ENCODE measurements at places on chromosomes 12 and 14. TPM values are rescaled to one million over a fixed set of nuclear protein-coding genes. Genes with fewer than 3 reads are reported as not detected.

- no peaks in the 10 kb centered on the region for H3K36me3 ChIP-seq
- no peaks in the 10 kb centered on the region for H3K4me1 ChIP-seq
- H3K4me3 ChIP-seq: no peak overlapping the region
- DNase-seq: no peak
- H3K27me3 ChIP-seq: no peaks in the 10 kb centered on the region
These were observed 58.0 kb upstream of the KRAS start for GRCh38 chr12:25308756-25309155.

The MYL6 gene
- 567 TPM for total RNA-seq

DNA sequence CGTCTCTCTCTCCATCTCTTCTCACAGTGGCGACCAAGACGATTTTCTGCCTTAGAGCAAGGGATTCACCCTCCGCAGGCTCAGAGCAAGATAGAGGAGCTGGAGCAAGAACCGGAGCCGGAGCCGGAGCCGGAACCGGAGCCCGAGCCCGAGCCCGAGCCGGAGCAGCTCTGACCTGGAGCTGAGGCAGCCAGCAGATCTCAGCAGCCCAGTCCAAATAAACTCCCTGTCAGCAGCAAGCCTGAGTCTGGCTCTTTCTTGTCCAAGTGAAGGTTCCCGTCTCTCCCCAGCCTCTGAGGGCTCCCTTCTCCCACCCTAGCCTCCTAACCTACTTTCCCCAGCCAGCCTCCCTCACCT is 5.9 kb downstream of the LAG3 start:
- no peaks in the 10 kb centered on the region for H3K36me3 ChIP-seq
- H3K4me1 ChIP-seq: no peaks in the 10 kb centered on the region
- no peak for DNase-seq
- no peaks in the 10 kb centered on the region for H3K27me3 ChIP-seq
- peak overlapping the region; percentile 47 for H3K4me3 ChIP-seq

DNA sequence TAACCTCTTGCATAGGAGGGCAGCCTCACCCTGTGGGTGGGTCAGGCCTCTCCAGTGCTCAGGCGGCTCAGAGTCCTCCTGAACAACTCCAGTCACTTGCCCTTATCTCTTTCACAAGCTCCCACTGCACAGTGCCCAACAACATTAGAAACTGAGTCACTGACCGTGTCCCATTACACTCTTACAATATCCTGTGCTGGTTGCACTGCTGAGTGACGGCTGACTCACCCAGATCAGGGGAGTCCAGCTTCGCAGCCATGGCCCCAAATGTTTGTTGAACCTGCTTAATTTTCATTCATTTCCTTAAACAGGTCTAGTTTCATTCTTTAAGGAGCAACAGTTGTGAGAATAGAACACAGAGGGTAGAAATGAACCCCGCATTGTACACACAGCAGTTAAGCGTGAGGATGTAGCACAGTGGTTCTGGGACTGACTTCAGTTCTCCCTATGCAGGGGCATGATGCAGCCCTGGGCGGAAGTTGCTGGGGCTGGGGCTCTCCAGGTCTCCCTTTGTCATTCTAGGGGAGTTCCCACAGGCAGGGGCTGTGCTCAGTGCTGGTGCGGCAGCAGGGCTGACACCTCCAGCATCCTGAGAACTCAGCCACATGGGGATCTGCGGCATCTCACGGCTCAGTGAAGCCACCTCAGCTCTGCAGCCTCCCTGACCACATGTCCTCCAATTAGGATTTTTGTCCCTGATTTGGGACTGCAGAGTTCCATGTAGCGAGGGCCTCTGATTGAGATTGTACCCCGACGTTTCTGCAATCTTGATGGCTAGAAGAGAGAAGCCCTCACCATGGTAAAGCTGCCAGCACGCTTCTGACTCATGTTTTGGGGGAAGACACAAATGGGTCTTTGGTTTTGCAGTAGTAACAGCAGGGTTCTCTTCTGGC is 16.1 kb downstream of the GPR68 start:
- no peak overlapping the region for H3K27ac ChIP-seq
- H3K36me3 ChIP-seq: peaks cover 24% of the 10 kb centered on the region
- no peak overlapping the region for H3K4me3 ChIP-seq
- DNase-seq: no peak
- no peaks in the 10 kb centered on the region for H3K27me3 ChIP-seq

- no peaks in the 10 kb centered on the region for H3K27me3 ChIP-seq
- H3K4me3 ChIP-seq: no peak overlapping the region
- DNase-seq: no peak
- H3K36me3 ChIP-seq: no peaks in the 10 kb centered on the region
These were observed 843.2 kb downstream of the GALC start for GRCh38 chr14:87149583-87150354.

- no peak for DNase-seq
- no peak overlapping the region for H3K4me3 ChIP-seq
- H3K27ac ChIP-seq: no peak overlapping the region
- H3K36me3 ChIP-seq: no peaks in the 10 kb centered on the region
- no peaks in the 10 kb centered on the region for H3K27me3 ChIP-seq
These were observed 28.2 kb downstream of the DHRS2 start for GRCh38 chr14:23664207-23664885.

DNA sequence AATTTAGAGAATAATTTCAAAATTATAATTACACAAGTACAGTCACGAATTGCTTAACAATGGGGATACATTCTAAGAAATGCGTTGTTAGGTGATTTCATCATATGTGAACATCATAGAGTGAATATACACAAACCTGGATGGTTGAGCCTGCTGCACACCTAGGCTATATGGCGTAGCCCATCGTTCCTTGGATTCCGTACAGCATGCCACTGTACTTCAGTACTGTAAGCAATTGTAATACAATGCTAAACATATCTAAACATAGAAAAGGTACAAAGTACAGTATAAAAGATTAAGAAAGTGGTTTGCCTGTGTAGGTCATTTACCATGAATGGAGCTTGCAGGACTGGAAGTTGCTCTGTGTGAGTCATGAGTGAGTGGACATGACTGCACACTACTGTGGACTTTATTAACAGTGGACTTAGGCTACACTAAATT is 286.2 kb downstream of the CACNA1C start:
- H3K27ac ChIP-seq: peak overlapping the region; percentile 94
- no peaks in the 10 kb centered on the region for H3K36me3 ChIP-seq
- DNase-seq: no peak
- no peaks in the 10 kb centered on the region for H3K27me3 ChIP-seq
- no peaks in the 10 kb centered on the region for H3K4me1 ChIP-seq
- H3K4me3 ChIP-seq: no peak overlapping the region

- no peaks in the 10 kb centered on the region for H3K4me1 ChIP-seq
- H3K27me3 ChIP-seq: no peaks in the 10 kb centered on the region
- no peak overlapping the region for H3K4me3 ChIP-seq
These were observed 29.1 kb downstream of the RFLNA start for GRCh38 chr12:124323771-124324530.

DNA sequence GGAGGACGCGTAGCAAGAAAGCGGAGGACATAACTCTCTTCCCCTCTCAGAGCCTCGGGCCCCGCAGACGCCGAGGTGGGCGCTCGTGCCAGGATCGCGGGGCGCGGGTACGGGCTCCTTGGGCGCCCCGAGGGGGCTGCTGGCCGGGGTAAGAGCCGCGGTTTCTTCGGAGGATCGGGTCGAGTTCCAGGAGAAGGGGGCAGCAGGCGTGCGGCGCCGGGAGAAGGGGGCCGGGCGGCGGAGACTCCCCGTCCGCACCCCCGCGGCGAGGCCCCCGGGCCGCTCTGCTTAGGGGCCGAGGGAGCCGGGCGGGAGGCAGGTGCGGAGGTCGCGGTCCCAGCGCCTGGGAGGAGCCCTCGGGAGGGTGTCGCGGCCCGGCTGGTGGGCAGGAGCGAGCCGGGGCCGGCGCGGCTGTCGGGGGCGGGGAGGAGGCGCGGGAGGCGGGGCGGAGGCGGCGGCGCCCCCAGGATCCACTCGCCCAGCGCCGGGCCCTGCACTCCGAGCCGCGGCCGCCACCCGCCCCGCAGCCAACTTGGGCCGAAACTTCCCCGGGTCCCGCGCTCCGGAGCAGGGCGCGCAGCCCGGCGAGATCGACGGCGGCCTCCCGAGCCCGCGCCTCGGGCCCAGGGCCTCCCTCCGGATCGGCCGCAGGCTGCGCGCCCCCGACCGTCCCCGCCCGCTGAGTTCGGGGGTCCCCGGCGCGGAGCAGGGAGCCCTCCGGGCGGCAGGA is 64.4 kb downstream of the FBXL14 start:
- H3K27me3 ChIP-seq: no peaks in the 10 kb centered on the region
- no peak for DNase-seq
- peak overlapping the region; percentile 49 for H3K4me3 ChIP-seq
- peaks cover 10% of the 10 kb centered on the region for H3K4me1 ChIP-seq

- no peaks in the 10 kb centered on the region for H3K27me3 ChIP-seq
- peak overlapping the region; percentile 77 for H3K27ac ChIP-seq
- H3K4me3 ChIP-seq: no peak overlapping the region
These were observed 64.3 kb downstream of the PPP2R5C start for GRCh38 chr14:101825797-101826196.

DNA sequence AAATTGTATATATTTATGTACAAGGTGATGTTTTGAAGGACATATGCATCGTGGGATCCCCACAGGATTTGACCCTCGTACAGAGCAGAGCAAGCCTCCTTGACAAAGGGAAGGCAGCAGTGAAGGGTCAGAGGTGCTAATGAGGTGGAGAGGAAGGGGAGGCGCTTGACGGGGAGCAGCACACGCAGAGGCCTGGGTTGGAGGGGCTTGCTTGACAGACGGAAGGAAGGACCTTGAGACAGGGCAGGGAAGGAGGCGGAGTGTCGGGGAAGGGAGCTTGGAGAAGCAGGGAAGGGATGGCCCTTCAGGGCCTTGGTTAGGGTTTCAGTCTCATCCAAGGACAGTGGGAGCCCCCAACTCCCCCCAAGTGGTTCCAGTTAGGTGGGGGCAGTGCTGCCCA is 52.6 kb downstream of the ZNF664 start:
- peaks cover 28% of the 10 kb centered on the region for H3K4me1 ChIP-seq
- no peaks in the 10 kb centered on the region for H3K27me3 ChIP-seq
- no peak overlapping the region for H3K4me3 ChIP-seq
- no peaks in the 10 kb centered on the region for H3K36me3 ChIP-seq
- no peak for DNase-seq
- H3K27ac ChIP-seq: no peak overlapping the region

DNA sequence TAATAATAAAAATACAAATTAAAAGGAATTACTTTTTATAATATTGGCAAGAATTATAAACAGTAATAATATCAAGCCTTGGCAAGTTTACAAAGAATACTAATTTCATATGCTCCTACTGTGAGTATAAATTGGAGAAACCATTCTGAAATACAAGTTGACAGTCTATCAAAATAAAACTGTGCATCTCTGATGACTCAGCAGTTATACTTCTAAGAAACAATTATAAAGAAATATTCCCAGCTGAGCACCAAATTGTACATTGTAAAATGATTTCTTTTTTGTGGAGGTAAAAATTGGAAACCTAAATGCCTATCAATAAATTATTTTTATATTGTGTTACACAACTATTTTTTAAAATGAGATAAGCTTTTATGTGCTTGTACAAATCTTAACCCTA is 35.5 kb upstream of the KCNC2 start:
- no peaks in the 10 kb centered on the region for H3K27me3 ChIP-seq
- no peaks in the 10 kb centered on the region for H3K4me1 ChIP-seq
- no peak overlapping the region for H3K27ac ChIP-seq
- H3K4me3 ChIP-seq: no peak overlapping the region

DNA sequence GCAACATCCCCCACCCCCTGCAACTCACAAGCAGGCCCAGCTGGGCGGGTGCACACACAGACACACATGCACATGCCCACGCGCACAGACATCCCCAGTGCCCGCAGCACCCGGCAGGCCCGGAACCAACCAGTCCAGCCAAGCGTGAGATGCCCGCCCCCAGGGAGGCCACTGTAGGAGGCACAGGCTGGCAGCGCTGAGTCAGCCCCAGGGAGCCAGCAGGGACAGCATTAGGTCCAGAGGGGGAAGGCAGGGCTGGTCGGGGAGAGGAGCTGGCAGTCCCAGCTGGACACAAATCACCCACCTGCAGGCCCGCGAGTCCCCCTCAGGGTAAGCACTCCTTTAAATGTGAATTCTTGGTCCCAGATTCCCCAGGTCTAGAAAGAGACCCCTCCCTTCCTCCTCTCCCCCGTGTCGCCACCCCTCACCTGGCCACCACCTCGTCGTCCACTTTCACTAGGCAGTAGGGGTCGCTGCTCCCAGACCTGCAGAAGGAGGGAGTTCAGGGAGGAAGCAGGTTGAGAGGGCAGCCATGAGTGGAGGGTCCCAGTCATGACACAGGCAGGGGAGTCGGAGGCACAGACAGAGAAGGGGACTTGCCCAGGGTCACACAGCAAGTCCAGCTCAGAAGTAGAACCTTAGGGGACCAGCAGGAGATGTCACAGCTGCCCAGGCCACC is 5.0 kb downstream of the RASAL1 start:
- H3K27me3 ChIP-seq: no peaks in the 10 kb centered on the region
- no peak overlapping the region for H3K27ac ChIP-seq
- H3K4me1 ChIP-seq: peaks cover 5% of the 10 kb centered on the region

The HCFC2 gene
- 6.4 TPM for total RNA-seq

GRCh38 chr14:75751296-75751695 is 90.2 kb downstream of the TTLL5 start:
- peaks cover 6% of the 10 kb centered on the region for H3K36me3 ChIP-seq
- H3K4me3 ChIP-seq: no peak overlapping the region
- H3K4me1 ChIP-seq: no peaks in the 10 kb centered on the region

GRCh38 chr14:45083976-45084722 is at the start of gene PRPF39:
TSS of gene PRPF39 (plus strand) at chr14:45084116. CDS start at chr14:45095240, 11,124 bp downstream.
- peak within 1 kb of the TSS; percentile 79 for H3K4me3 ChIP-seq
- peak; percentile 93 for DNase-seq
- no peaks in the 10 kb centered on the region for H3K27me3 ChIP-seq
- H3K36me3 ChIP-seq: no peaks in the 10 kb centered on the region
- H3K4me1 ChIP-seq: peaks cover 27% of the 10 kb centered on the region

DNA sequence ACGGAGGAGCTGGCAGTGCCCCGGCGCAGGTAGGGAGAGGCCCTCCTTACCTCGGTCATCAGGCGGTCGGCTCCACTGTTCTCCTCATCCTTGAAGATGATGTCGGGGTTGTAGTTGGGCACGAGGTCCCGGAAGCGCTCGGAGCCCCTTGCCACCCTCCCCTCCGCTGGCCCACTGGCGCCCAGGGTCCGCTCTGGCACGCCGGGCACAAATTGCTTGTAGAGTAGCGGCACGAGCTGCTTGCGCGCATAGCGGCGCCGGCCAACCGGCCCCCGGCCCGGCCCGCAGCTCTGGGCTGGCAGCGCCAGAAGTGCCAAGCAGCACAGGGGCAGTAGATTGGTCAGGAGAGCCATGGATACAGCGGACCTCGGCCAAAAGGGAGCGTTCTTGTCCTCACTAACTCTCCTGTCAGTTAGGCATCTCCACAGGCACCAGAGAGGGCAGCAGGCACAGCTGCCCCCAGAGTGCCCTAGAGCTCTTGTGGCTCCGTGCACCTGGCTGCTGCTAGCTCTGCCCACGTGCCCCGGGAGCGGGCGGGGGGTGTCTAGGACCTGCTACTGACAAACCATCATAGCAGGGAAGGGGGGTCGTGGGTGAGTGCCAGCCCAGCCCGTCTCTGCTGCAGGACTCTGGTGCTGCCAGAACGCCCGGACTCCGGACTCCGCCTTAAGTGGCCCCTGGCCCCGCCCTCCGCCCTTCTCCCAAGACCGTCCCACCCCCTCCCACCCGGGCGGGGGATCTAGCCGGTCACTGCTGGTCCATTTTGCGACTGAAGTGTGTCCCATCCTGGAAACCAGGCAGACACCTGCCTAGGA is at the start of gene DHH:
Gene DHH (minus strand): TSS at position 642 of the 815 bp plus-strand sequence. CDS start 289 bp downstream, at position 353.
- peaks cover 51% of the 10 kb centered on the region for H3K4me1 ChIP-seq
- DNase-seq: no peak
- H3K27ac ChIP-seq: no peak within 1 kb of the TSS

- no peak for DNase-seq
- H3K4me3 ChIP-seq: no peak overlapping the region
- H3K4me1 ChIP-seq: peaks cover 72% of the 10 kb centered on the region
- peaks cover 1% of the 10 kb centered on the region for H3K36me3 ChIP-seq
These were observed 4.2 kb downstream of the SLC15A4 start for GRCh38 chr12:128819293-128820144.

- peaks cover 23% of the 10 kb centered on the region for H3K4me1 ChIP-seq
- no peak for DNase-seq
- peaks cover 14% of the 10 kb centered on the region for H3K36me3 ChIP-seq
- peak overlapping the region; percentile 4 for H3K27ac ChIP-seq
- no peak overlapping the region for H3K4me3 ChIP-seq
These were observed 153.6 kb upstream of the FKBP4 start for GRCh38 chr12:2641207-2641606.

The ATP5F1B gene
- total RNA-seq: 1,028 TPM

All from right atrium auricular region (tissue), 2 donors.